ENCODE measurements at places on chromosomes 2 and 18. TPM values are rescaled to one million over a fixed set of nuclear protein-coding genes. Genes with fewer than 3 reads are reported as not detected.

The PRKCE gene
- total RNA-seq, result 14.7 TPM

The RMND5A gene
- 70.4 TPM for total RNA-seq

The IL1B gene
- 257 TPM for total RNA-seq

The HNMT gene
- total RNA-seq, result 2.1 TPM

The MRPL33 gene
- total RNA-seq, result 26.3 TPM

The GALNT3 gene
- 92.9 TPM for total RNA-seq

The SP9 gene
- total RNA-seq, result not detected

The ASPRV1 gene
- 0.34 TPM for total RNA-seq

The KRTCAP3 gene
- 13.3 TPM for total RNA-seq

The MGAT4A gene
- 6.8 TPM for total RNA-seq

The ABCB6 gene
- 24.3 TPM for total RNA-seq

The USP34 gene
- total RNA-seq, result 126 TPM

The DQX1 gene
- total RNA-seq, result 3.9 TPM

The RBMS1 gene
- total RNA-seq, result 67.2 TPM

The GNLY gene
- not detected for total RNA-seq

The CCDC74A gene
- total RNA-seq, result 1.0 TPM

The MOGAT1 gene
- total RNA-seq, result not detected

The ABCG5 gene
- not detected for total RNA-seq

The TLX2 gene
- total RNA-seq, result not detected

Measured in nasal cavity respiratory epithelium epithelial cell of viscerocranial mucosa (primary cell).